A549 treated with AZD2906 at 1 μM for 4 hours (cell line): ENCODE measurements at places on chromosomes 5 and 9. TPM values are rescaled to one million over a fixed set of nuclear protein-coding genes. Genes with fewer than 3 reads are reported as not detected.

HAND1 gene
- 0.39 to 0.83 TPM (median 0.45 TPM) in 5 replicates for total RNA-seq

GMCL2 gene
- not detected in 5 replicates for total RNA-seq

PFN3 gene
- not detected in 5 replicates for total RNA-seq

CKS2 gene
- 345 to 373 TPM (median 358 TPM) in 5 replicates for total RNA-seq

GEMIN5 gene
- 19.0 to 24.9 TPM (median 20.2 TPM) in 5 replicates for total RNA-seq

FOXD4L4 gene
- total RNA-seq, result 0.06 to 0.13 TPM (median 0.06 TPM) in 4 of 5 replicates, not detected in the other

OLFM1 gene
- total RNA-seq, result 9.1 to 10.9 TPM (median 9.8 TPM) in 5 replicates

SHISAL2B gene
- 0.15 TPM in 1 of 5 replicates, not detected in the others for total RNA-seq

FOXD4L3 gene
- 0.05 to 0.21 TPM (median 0.10 TPM) in 4 of 5 replicates, not detected in the other for total RNA-seq

FGF18 gene
- total RNA-seq, result 2.2 to 4.0 TPM (median 3.2 TPM) in 5 replicates

PCDHGB1 gene
- 1.4 to 1.9 TPM (median 1.7 TPM) in 5 replicates for total RNA-seq

CENPK gene
- 24.2 to 31.2 TPM (median 25.5 TPM) in 5 replicates for total RNA-seq

LRRC14B gene
- not detected in 5 replicates for total RNA-seq

TSC1 gene
- 14.0 to 17.6 TPM (median 14.6 TPM) in 5 replicates for total RNA-seq

FAXDC2 gene
- 0.29 to 0.37 TPM (median 0.35 TPM) in 5 replicates for total RNA-seq

ATP6V0E1 gene
- 239 to 402 TPM (median 361 TPM) in 5 replicates for total RNA-seq

FBP2 gene
- not detected in 5 replicates for total RNA-seq

ATOX1 gene
- total RNA-seq, result 194 to 216 TPM (median 199 TPM) in 5 replicates

CDC14B gene
- 12.6 to 14.8 TPM (median 13.4 TPM) in 5 replicates for total RNA-seq

DPM2 gene
- 32.7 to 43.3 TPM (median 42.9 TPM) in 5 replicates for total RNA-seq

LCN15 gene
- total RNA-seq, result 0.05 to 0.09 TPM (median 0.09 TPM) in 3 of 5 replicates, not detected in the others

TAS2R1 gene
- not detected in 5 replicates for total RNA-seq

GGTA1 gene
- not detected in 5 replicates for total RNA-seq

ARL14EPL gene
- total RNA-seq, result 0.11 to 0.31 TPM (median 0.25 TPM) in 5 replicates

IL13 gene
- 0.08 to 0.10 TPM in 2 of 5 replicates, not detected in the others for total RNA-seq

SPATA31A3 gene
- not detected in 5 replicates for total RNA-seq

LHX2 gene
- 3.8 to 4.4 TPM (median 4.1 TPM) in 5 replicates for total RNA-seq

GFI1B gene
- 0.07 to 0.11 TPM (median 0.10 TPM) in 4 of 5 replicates, not detected in the other for total RNA-seq

CAPSL gene
- not detected in 5 replicates for total RNA-seq

SPOCK1 gene
- 8.9 to 22.6 TPM (median 16.0 TPM) in 5 replicates for total RNA-seq

FOXD4L5 gene
- 0.03 to 0.08 TPM (median 0.06 TPM) in 3 of 5 replicates, not detected in the others for total RNA-seq

NSG2 gene
- 0.15 TPM in 1 of 5 replicates, not detected in the others for total RNA-seq

HMMR gene
- 19.7 to 28.1 TPM (median 22.9 TPM) in 5 replicates for total RNA-seq

SLC6A19 gene
- total RNA-seq, result 0.42 to 0.71 TPM (median 0.66 TPM) in 5 replicates

DOCK2 gene
- total RNA-seq, result 1.5 to 3.1 TPM (median 2.6 TPM) in 5 replicates

PCDHGA7 gene
- total RNA-seq, result 0.71 to 1.2 TPM (median 0.76 TPM) in 5 replicates

HABP4 gene
- 14.9 to 16.1 TPM (median 15.8 TPM) in 5 replicates for total RNA-seq

GPX8 gene
- total RNA-seq, result 30.6 to 36.7 TPM (median 32.4 TPM) in 5 replicates

AFF4 gene
- 18.9 to 27.3 TPM (median 24.8 TPM) in 5 replicates for total RNA-seq
